Colonic mucosa (tissue), 4 donors: ENCODE measurements at places on chromosomes 6 and 20. TPM values are rescaled to one million over a fixed set of nuclear protein-coding genes. Genes with fewer than 3 reads are reported as not detected.
A peak's percentile ranks its signal among the peaks of the same experiment; 100 is the strongest.

GRCh38 chr6:69771158-69771906 is 25.5 kb downstream of the LMBRD1 start:
- DNase-seq, result no peak

- no peak for DNase-seq
These were observed 32.1 kb upstream of the OPN5 start for GRCh38 chr6:47749757-47750156.

DNA sequence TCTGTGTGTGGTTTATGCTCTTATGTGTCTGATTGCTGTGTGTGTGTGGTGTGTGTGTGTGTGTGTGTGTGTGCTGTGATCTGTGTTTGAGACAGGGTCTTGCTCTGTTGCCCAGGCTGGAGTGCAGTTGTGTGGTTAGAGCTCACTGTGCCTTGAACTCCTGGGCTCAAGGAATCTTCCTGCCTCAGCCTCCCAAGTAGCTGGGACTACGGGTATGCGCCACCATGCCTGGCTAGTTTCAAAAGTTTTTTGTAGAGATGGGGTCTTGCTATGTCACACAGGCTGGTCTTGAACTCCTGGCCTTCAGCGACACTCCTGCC is 3.4 kb upstream of the ZNF512B start:
- no peak for DNase-seq

DNA sequence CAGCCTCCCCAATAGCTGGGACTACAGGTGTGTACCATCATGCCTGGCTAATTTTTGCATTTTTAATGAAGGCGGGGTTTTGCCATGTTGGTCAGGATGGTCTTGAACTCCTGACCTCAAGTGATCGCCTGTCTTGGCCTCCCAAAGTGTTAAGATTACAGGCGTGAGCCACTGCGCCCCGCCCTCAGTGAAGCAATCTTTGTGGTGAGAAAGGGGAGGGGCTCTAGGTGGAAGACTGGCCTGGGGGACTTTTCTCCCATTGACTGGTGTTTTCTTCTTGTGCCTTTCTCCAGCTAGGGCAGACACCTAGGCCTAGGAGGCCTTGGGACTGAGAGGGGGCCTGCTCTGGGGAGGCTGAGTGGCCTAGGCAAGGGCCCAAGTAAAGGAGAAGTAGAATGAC is 84.1 kb downstream of the DNAAF9 start:
- DNase-seq, result no peak

GRCh38 chr20:57596998-57597939 is 23.0 kb downstream of the ZBP1 start:
- peak; percentile 78 for DNase-seq

DNA sequence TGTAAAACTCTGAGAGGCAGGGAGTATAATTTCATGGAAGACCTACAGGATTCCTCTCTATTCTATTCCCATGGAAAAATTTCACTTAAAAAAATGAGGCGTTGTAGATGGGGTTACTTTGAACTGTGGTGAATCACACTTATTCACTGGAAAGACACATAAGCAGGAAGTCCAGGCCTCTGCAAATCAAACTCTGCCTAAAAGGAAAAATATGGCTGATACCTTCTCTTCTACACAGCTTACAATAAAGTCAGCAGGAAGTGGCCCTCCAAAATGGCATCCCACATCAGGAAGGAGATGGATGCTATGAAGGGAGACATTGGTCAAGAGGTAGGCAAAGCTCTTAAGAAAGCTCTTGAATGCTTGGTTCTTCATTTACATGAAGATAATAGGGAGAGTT is 115.9 kb downstream of the FYN start:
- DNase-seq, result no peak

- DNase-seq, result no peak
These were observed 181.7 kb downstream of the WDR27 start for GRCh38 chr6:169520104-169520503.

DNA sequence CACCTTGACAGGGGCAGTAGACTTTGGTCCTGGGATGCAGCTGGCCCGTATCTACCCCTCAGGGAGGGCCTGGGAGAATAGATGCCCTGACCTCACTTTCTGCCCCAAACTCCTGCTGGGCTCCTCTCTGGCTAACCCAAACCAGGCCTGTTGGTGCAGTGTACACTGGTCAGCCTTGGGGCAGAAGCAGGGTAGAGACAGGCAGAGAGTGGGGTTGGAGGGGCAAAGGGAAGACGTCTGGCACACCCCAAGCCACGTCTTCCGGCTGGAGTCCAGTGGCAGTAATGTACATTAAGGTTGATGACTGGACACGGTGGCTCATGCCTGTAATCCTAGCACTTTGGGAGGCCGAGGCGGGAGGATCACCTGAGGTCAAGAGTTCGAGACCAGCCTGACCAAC is 9.3 kb downstream of the DDR1 start:
- DNase-seq, result no peak

DNA sequence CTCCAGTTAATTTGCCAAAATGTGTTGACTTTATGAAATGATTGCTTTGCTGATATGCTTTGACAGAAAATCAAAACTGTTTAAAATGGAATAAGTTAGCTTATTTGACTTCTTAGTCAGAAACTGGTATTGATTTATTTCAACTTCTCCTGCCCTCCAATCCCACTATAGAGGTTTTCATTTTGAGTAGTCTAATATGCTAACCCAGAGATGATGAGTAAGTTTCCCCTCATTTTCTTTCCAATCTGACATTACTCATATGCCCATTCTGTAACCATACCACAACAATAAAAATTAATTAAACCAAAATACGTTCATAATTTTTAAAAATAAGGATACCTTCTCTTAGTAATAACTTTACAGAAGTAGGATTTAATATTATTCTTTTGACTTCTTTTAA is 78.8 kb downstream of the COL19A1 start:
- DNase-seq, result no peak

GRCh38 chr6:77656999-77657764 is 4.3 kb downstream of the MEI4 start:
- no peak for DNase-seq

- no peak for DNase-seq
These were observed 33.5 kb downstream of the CYB5R4 start for GRCh38 chr6:83893024-83893423.

GRCh38 chr6:42766163-42766670 is 15.6 kb upstream of the BICRAL start:
- no peak for DNase-seq

- no peak for DNase-seq
These were observed 398 bp upstream of the SPATS1 start for GRCh38 chr6:44342052-44342451.

- DNase-seq, result no peak
These were observed 45.1 kb downstream of the SCAND1 start for GRCh38 chr20:35909176-35909575.

GRCh38 chr6:48610846-48611245 is 499.8 kb upstream of the PTCHD4 start:
- DNase-seq, result no peak

DNA sequence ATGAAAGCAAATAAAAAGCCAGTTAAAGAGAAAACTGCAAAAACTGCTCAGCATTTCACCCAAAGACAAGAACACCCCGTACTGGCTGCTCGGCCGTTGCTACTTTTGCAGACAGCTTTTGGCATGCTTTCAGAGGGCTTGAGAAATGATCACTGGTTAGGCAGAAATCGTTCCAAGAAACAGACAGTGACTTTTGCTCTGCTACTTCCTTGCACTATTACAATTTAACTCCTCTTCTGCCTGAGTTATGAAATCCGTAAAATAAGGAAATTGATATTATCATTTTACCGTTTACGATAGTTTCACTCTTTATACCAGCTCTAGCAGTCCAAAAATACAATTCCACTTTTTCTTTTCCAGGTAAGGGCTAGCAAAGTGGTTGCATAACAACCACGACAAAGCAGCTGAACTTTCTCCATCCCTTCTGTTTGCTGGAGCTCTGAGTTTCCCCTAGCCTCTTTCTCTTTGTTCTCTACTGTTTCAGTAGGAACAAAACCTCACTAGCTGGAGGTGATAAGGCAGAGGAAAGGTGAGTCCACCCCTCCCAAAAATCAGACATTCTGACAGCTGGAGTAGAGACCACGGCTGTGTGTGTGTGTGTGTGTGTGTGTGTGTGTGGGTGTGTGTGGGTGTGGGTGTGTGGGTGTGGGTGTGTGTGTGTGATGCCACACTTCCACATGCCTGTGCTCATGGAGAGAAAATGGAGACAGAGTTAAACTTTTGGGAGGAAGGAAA is 191.8 kb upstream of the RREB1 start:
- DNase-seq, result peak; percentile 58

GRCh38 chr6:169990095-169991030 is 238.9 kb downstream of the ERMARD start:
- no peak for DNase-seq

- no peak for DNase-seq
These were observed 616.7 kb downstream of the FRK start for GRCh38 chr6:115443825-115444478.

DNA sequence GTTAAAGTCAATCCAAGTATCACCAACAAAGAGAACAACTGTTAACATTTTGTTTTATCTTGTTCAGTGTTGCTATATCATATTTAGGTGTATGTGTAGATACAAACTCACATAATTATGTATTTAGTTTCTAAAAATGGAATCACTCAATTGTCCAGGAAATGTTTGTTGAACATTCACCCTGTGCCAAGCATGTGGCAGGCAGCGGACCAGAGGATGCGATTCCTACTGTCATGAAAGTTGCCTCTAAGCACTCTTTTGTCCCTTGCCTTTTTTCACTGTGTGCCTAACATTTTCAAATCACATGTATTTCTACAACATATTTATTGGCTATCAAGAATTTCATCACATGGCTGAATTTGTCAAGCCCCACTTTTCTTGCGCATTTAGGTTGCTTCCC is 16.9 kb upstream of the TGM2 start:
- DNase-seq, result no peak

DNA sequence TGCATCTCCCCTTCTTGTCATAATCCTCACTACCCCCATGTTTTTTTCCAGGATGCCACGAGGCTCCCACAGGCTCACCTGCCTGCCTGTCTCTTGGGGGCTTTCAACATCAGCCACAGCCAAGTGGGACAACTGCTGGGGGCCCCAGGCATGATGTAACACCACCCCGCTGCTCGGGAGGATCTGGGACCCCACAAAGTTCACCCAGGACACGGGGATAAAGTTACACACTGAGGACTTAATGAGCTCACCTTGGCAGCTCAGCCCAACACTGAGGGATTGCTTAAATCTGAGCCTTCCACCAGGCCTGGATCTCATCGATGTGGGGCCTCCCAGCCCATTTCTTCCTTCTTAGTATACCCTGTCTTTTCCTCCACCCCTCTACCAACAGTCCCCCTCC is 56.4 kb upstream of the NNAT start:
- no peak for DNase-seq

DNA sequence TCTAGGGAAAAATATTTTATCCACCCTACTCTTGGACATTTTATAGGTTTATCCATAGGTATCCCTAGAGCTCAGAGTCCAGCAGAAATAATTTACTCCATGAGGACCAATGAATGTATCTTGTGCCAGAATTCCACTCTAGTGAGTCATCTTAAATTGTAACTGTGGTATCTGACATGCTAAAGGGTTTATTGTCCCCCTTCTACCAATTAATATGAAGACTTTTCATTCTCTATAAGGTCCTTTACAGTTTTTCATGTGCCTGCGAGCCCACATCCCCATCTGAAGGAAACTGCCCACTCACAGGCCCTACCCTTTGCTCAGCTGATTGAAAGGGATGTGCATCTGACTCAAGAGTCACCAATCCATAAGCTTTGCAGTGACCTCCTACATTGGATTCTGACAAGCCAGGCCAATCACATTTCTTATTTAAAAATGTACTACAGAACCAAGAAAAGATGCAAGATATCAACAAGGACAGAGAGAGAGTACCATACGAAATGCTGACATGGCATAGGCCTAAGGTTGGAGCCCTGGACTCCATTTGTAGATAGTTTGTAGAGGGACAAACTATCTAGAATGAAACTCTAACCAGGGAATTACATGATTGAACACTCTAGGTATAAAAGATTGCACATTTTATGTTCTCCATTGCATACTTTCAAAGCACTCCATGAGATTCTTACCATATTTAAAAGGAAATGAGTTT is 93.4 kb upstream of the DEFB112 start:
- DNase-seq, result no peak

GRCh38 chr6:34813028-34813713 is 21.3 kb downstream of the BLTP3A start:
- DNase-seq, result no peak

- DNase-seq, result peak; percentile 49
These were observed 170.2 kb downstream of the NFATC2 start for GRCh38 chr20:51372176-51372803.

DNA sequence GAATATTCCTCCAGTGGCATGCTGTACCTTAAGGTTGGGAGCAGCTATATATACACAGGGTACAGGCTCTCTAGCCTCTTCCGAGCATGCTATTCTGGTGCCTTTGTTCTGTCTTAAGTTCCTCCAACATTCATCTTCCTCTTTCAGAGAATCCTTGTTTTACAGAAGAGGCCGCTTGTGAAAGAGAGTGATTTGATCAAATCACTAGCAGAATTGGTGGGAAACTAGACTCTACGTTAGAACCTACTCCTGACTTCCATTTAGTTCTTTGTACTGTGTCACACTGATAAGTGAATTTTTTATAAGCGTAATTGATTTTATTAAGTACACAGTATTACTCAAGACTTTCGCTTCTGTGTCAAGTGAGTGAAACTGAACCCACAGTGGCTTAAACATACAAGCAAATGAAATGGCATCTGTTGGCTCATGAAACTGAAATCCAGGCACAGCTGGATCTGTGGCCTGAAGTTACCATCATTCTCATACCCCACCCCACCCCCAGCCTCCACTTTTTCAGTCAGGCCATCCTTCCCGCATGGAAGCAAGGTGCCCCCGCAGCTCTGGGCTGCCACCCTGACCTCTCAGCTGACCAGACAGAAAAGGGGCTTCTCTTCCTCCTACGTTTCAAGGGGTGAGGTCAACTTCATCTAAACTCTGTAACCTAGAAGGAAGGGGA is 102.3 kb downstream of the RPP40 start:
- DNase-seq, result no peak

FNDC1 gene
- 0.05 TPM for total RNA-seq

ZNF391 gene
- 0.96 TPM for total RNA-seq

HUS1B gene
- total RNA-seq, result 1.1 TPM

FKBP5 gene
- 29.1 TPM for total RNA-seq

LGSN gene
- 13.2 TPM for total RNA-seq

TMEM200A gene
- total RNA-seq, result 20.4 TPM

RIPPLY2 gene
- total RNA-seq, result not detected

OTOR gene
- total RNA-seq, result not detected

IRF4 gene
- total RNA-seq, result 4.7 TPM

CYP39A1 gene
- 4.3 TPM for total RNA-seq

DCDC2 gene
- total RNA-seq, result 9.4 TPM

FAM83B gene
- 36.6 TPM for total RNA-seq

ERVFRD-1 gene
- total RNA-seq, result not detected

KCNB1 gene
- total RNA-seq, result 1.9 TPM
